ENCODE measurements at places on chromosomes 12 and 14.

DNA sequence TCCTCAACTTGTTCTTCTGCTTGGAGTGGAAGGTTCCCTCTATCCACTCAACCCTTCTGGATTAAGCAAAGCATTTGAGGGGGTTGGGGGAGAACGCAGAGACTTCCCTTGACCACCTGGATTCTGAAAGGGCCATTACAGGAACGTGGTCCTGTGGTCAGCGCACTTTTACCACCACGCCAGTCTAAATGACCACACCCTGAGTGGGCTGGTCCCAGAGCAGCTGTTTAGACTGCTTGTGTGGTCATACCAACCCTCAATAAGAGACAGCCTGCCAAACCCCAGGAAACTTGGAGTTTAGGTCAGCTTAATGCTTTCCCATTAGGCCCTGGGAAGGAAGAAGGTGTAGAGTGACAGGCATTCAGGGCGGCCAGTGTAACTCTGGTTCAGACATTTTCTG lies 165.5 kb upstream of the ATP2B1 start:
- no peak for DNase-seq

DNA sequence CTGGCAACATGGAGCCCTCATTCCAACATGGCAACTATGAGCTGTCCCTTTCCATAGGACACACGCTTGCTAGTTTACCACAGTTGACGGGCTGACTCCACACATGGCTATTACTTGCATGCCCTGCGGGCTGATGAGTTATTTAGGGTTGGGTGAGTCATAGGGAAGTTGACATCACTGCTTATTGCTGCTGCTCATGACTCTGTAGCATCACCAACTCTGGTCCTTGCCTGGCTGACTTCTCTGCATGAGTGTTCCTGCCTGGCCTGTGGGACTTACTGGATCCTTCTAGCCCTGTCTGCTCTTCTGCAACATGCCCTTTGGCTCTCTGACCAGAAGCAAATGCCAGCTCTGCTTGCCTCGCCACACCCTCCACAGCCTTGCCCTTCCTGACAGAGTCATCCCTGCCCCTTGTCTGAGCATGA lies 199.5 kb downstream of the ANO6 start:
- DNase-seq: no peak

DNA sequence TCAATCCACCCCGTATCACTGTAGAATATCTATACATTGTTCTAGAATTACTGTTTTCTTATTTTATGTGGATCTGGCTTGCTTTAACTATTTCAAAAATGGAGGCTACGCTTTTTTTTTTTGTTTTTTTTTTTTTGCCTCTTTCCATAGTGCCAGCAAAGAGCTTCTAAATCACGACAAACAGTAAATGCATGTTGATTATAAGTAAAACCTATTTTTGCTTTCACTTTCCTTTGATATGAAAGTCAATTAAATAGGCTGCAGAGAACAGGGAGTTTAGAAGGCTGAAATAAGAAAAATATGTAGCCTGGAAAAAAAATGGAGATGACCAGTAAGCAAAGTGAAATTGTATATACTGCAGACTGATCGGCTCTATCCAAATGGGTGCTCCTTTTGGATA lies 112.3 kb upstream of the AMIGO2 start:
- DNase-seq: no peak

GRCh38 chr14:52296378-52296777 lies 17.7 kb upstream of the PTGER2 start:
- no peak for DNase-seq

GRCh38 chr12:39102474-39103209 lies 197.3 kb upstream of the CPNE8 start:
- no peak for DNase-seq

GRCh38 chr12:132873724-132874123 lies 13.7 kb downstream of the CHFR start:
- no peak for DNase-seq

DNA sequence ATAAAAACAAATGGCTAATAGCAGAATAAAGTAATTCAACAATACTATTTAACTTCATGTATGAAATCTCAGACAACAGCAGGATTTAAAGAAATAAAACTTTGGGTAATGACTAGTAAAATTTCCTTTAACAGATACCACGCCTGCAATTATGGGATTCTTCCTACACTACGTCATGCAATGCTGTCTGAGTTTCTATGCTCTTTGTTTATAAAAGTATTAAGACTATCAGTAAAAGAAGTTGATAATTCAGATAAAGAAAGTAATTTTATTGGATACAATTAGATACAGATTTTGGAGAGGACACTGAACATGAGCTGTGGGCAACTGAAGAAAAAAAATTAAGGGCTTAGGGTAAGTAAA lies 308.4 kb upstream of the LRFN5 start:
- no peak for DNase-seq

DNA sequence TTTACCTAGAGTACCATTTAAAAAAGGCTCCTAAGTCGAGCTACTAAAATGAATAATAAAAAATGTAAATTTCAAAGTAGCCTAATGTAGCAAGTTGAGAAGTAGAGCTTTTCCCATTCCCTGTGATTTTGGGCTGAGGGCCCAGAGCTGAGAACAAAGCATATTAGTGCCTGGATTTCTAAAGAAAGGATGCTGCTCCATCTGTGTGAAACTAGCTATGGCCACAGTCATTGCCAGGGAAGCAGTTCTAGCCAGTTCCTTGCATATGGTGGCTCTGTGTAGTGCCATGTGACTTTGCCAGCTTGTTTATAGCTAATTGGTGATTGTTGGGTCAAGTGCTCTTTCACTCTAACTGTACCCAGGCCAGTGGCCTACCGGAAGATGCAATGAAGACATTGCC lies 20.4 kb upstream of the FBXO33 start:
- DNase-seq: no peak

DNA sequence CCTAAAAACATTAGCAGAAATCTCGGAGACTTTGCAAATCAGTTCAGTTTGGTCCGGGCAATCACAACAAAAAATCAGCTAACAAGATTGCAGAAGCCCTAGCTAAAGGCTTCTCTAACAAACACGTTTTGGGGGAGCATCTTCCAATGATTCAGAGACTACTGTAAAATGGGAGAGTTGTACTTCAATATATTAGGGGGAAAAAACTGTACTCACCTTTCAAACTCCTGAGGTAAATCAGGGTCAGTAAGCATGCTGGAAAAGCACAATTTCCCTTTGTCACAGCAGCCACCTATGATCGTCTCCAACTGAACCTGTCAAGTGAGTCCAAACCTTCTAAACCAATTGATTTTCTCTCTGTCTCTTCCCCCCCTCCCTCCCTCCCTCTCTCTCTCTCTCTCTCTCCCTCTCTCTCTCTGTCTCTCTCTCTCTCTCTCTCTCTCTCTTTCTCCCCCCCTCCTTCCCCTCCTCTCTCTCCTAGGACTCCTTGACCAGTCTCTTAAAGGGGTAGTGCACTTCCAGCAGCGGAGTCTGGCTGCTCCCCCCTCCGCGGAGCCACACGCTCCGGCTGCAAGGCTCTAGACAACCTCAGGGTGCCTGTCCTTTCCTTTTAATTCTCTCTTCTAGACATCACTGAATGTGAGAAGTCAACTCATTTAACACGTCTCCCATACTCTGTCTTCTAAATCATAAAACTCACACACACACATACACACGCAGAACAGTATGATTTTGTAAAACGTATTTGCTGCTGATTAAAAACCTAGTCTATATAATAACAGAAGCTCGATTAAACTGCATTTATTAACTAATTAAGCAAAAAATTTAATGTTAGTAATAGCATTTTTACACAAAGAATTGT lies at the start of gene SOX5:
TSS of gene SOX5 (minus strand) at position 323 of the 862 bp plus-strand sequence. CDS start at position 254, 69 bp downstream.
- DNase-seq: no peak

- DNase-seq: no peak
These were observed 23.8 kb downstream of the VPS37B start for GRCh38 chr12:122871851-122872780.

GRCh38 chr14:68587931-68588330 lies 204.9 kb downstream of the ZFP36L1 start:
- no peak for DNase-seq

DNA sequence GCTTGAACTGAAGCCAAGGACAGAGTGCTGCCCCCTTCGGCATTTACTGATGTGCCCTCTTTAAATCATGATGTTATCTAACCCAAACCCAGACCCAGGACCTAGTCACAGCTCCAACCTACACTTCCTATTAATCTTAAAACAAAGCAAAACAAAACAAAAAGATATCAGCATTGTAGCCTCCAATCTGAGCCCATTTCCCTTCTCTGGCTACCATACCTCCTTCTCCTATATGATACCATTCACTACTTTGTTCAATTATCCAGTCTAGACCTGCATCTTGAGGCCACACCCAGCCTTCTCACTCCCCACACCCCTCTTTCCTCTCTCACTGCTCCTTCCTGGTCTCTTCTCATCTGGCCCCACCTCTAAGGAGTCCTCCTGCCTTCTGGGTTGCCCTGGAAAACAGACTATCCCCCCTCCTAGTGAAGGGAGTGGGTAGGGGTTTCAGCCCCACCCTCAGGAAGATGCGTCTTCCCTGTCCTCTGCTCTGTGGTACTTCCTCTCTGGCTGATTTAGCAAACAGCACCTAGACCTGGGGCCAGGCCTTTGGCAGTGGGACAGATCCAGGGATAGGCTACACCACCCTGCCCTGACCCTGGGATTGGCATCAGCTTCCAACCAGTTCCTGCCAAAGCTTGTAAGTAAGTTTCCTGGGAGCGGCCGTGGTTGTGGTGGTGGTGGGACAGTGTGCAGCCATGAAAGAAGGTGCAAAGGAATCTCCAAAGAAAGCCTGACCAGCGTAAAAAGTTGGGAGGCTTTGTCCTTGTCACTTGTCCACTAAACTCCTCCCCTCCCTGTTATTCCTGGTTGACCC lies 3.3 kb downstream of the LTB4R start:
- no peak for DNase-seq

- no peak for DNase-seq
These were observed 26.4 kb upstream of the STAB2 start for GRCh38 chr12:103560604-103561101.

DNA sequence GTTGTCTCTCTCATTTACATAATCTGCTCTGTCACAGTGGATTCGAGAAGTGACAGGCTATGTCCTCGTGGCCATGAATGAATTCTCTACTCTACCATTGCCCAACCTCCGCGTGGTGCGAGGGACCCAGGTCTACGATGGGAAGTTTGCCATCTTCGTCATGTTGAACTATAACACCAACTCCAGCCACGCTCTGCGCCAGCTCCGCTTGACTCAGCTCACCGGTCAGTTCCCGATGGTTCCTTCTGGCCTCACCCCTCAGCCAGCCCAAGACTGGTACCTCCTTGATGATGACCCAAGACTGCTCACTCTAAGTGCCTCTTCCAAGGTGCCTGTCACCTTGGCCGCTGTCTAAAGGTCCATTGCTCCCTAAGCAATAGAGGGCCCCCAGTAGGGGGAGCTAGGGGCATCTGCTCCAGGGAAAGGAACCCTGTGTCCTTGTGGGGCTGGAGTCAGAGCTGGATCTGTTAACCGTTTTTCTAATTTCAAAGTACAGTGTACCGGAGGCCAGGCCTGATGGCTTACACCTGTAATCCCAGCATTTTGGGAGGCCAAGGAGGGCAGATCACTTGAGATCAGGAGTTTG lies 5.1 kb downstream of the ERBB3 start:
- no peak for DNase-seq

GRCh38 chr12:51793201-51793600 lies 55.3 kb downstream of the FIGNL2 start:
- no peak for DNase-seq

- no peak for DNase-seq
These were observed 17.3 kb downstream of the SNRNP35 start for GRCh38 chr12:123475246-123475703.

DNA sequence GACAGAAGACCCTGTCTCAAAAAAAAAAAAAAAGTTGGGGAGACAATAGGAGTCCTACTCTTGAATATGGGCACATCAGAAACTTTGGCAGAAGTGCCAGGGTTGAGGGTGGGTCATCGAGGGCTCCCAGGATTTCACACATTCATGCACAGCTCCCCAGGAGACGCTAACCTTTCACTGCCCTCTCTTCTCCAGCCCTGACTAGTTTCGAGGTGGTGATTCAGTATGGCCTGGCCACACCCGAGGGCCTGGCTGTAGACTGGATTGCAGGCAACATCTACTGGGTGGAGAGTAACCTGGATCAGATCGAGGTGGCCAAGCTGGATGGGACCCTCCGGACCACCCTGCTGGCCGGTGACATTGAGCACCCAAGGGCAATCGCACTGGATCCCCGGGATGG lies 29.4 kb upstream of the LRP1-AS start:
- DNase-seq: no peak

DNA sequence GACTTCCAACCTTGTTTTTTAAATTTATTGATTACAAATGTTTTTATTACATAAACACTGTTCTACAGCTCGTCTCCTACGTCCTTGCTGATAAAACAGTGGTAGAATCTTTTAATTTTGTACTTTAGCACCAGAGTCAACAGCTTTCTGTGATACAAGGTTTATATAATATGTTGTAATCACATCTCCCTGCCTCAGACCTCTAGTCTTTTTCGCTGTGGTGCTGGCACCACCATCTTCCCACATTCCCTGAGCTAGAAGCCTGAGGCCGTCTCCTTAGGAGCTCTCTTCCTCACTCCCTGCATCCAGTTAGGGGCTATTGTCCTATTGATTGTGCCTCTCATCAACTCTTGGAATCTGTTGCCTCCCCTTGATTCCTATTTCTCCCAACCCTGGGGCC lies 17.1 kb downstream of the MTHFD1 start:
- DNase-seq: no peak

DNA sequence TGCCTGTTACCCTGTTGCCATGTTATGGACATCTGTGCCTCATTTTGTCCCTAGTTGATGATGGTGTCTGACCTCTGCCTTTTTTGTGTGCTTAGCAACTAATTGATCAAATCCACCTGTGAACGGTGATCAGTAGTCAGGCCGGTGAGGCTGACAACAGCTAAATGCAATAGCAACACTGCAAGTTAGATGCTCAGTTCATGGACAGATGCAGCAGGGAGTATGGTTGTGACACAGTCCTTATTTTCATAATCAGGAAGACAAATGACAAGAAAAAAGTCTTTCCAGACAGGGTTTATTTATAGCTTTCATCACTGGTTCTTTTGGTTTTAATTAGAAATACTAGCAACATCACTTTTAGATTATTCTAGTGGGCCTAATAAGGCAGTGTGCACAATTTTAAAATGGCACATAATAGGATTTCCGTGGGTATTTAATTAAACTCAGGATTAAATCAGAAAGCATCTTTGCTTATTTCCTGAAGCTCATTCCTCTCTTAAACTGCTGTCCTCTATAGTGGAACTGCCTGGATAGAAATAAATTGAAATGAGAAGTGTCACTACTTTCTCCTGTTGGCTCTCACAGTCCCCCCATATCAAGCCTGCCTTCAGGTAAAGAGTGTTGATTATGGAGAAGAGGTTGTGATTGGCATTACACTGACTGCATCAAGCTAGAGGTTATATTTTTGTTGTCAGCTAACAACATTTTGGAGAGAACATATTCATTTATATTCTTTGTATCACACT lies 281.1 kb upstream of the NAV3 start:
- no peak for DNase-seq

All from stimulated activated CD8-positive, alpha-beta memory T cell treated with anti-CD3 and anti-CD28 coated beads, Interleukin-15, amount 100 ng/mL, for 4 hours (primary cell).